ENCODE measurements at places on chromosomes 6 and 20. TPM values are rescaled to one million over a fixed set of nuclear protein-coding genes. Genes with fewer than 3 reads are reported as not detected.

Gene TSHZ2
- polyA plus RNA-seq: 10.7 TPM

Gene TRIM31
- 5.7 TPM for polyA plus RNA-seq

DNA sequence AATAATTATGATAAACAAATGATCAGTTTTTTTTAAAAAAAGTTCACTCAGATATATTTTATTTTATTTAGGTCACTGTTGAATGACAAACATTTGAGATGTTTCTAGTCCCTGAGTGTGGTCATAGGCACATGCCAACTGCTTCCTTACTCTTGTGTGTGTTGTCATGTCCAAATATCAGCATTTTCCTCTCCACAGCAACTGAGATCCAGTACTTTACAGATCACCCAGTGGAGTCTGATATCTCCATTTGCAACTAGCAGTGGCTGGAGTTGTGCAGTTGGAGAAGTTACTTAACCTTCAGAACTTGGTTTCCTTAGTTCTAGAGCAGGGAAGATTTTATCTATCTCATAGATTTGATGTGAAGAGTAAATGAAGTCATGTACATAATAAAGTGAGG is 101.3 kb downstream of the MYB start:
- no peak for DNase-seq

Gene SCGN
- 36.9 TPM for polyA plus RNA-seq

DNA sequence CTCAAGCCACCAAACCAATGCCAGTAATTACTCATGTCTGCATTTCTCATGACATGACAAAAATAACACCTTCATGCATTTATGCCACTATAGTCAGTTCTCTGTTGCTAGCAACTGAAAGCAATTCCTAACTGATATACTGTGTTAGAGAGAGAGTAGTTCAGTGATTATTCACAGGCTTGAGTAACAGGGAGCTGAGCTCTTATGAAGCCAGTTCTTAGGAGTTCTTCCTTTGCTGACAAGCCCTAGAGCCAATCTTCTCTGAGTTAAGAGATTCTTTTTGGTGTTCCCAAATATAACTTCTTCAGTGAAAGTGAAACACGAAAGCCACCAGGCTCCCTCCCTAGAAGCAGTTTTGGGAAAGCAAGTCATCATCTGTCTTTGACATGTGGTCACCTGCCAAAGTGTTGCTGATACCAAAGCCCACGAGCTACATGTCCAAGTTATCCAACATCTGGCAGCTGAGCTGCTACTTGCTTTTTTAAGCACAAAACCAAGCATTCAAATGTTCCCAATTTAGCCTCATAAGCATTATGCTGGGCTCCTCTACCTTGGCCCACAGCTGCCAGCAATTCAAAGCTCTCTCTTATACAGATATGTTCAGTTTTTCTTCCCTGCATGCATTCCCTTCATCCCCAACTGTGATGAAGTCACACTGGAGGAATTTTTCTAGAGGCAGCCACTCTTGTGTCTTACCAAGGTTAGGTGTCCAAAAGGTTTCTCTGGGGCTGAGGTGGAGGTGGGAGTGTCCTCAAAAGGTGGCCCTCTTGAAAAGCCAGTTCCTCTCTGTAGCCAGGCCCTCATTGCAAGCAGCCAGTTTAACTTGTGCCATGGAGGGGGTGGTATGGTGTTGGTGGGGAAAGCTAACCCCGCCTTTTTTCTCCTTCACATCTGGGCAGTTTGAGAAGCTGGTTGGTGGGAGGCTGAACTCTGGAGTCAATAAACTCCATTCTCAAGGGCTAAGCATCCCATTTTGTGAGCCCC is 92.7 kb upstream of the ARMC2 start:
- no peak for DNase-seq

DNA sequence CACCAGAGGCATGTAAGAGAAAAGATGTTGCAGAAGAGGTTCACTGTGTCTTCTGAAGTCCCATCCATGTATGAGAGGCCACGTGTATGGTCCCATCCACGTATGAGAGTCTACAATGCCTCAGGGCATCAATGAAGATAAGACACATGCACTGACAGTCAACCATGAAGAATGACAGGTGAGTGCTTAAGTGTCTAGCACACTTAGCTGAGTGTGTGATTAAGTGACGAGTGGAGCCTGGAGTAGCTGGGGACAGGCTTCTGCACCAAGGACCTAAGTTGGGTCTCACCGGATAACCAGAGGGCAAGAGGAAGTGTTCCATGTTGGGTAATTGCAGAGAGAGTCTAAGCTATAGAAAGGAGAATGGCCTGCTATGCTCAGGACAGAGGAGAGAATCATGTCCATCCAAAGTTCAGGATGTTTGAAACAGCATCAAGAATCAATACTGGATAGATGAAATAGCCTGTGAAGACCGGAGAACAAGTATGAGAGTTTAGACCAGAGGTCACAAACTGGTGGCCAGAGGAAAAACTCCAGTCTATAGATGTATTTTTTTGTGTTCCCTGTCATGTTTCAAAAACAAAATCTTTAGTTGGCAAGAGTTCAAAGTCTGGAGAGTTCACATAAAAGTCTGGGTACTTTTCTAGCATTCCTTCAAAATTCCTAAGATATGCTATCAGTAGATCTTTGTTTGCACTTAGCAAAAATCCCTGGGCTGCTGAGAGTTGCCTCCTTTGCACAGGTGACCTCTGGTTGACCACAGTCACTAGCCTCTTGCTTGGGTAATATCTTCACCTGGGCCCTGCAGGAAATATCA is 165.8 kb downstream of the KIF16B start:
- no peak for DNase-seq

Measured in large intestine (tissue), 12 donors.